ENCODE measurements at places on chromosomes 16 and 17.

DNA sequence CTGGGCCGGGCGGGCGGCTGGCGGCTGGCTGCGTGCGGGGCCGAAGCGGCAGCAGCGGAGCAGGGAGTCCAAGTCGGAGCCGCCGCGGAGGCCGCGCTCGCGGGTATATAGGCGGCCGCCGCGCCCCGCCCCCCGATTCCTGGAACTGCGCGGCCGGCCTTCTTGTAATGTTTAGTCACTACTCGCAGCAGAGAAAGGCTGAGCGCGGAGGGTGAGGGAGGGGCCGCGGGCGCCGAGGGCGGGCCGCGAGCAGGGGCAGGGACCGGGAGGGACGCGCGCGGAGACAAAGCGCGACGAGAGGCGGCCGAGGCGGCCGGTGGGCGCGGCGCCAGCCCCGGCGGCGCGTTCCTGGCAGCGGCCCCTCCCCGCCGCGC is at the start of gene SOCS3:
SOCS3 (minus strand) TSS at position 81 of the 374 bp plus-strand sequence. CDS start 982 bp downstream, outside the sequence.
- peak; percentile 77 for DNase-seq

DNA sequence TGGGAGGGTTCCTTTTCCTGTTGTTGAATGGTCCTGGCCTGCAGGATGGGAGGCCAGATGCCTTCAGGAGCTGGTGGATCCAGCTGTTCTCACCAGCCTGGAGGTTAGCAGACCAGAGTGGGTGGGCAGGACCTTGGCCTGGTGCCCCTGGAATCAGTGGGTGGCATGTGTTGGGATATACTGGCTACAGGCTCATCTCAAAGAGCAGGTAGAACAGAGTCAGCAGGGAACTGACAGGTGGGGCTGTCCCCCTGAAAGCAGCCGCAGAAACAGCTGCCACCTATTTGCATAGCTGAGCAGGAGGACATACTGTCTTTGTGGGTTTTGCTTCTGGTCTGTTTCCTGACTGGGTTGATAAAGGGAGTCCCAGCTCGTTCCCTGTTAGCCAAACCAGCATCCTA is 144.1 kb downstream of the RAB11FIP4 start:
- DNase-seq: peak; percentile 86

GRCh38 chr16:76653390-76654026 is 376.3 kb downstream of the CNTNAP4 start:
- no peak for DNase-seq

DNA sequence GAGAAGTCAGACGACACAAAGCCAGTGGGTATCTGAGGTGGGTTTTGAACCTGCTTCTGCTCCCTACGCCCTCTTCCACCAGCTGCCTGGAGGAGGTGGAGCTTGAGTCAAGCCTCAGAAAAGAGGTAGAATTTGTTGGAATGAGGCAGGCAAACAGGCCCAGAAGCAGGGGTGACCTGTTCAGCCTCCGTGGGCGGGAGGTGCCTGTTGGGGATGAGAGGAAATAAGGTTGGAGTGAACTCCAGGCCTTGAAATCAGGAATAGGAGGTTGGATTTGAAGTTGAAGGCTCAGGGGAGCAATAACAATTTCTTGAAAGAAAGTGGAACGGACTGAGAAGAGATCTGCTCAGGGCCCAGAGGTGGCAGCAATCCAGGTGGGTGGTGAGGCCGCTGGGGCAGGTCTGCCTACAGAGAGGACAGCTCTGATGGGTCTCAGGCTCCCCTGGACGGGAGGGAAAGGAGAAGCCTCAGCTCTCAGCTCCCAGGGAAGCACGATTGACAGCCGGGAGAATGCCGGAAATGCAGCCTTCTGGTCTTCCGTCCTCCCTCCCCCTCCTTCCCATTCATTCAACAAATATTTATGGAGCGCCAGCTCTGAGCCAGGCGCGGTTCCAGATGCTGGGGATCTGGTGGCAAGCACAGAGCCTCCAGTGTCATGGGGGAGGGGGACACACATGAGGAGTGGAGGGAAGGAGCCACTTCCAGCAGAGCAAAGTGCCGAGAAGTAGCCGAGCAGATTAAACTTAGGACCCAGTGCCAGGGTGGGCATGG is 61.9 kb upstream of the CIBAR2 start:
- no peak for DNase-seq

GRCh38 chr16:1088295-1089170 is 7.5 kb downstream of the C1QTNF8 start:
- DNase-seq: no peak

DNA sequence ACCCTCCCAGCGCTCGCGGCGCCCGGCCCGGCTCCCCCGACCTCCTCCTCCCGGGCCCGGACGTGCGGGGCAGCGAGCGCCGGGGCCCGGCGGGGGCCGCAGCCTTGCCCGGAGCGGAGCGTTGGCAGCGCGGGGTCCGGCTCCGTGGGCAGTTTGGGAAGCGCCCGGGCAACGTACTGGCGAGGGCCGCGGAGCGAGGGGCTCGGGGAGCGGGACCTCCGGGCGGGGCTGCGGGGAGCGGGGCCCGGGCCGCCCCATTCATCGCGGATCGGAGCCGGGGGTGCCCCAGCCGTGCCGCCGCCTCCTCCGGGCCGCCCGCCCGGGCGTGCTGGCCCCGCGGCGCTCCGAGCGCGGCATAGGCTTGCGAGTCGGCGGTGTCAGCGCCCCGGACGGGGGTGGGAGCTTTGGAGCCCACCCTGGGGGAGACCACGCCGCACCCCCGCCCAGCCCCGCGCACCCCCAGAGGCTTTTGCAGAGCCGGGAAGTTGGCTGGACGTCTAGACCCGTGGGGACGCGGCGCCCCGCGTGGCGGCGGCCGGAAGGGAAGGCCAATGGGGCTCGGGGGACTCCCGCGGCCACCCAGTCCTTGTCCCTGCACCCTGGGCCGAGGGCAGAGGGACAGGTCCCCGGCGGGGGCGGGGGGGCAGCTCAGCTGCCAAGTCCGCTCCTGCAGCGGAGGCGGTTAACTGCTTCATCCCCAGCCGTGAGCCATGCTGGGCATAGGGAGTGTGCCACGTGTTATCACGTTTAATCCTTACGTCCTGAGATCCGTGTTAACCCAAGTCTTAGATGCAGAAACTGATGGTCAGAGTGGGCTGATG is 852 bp downstream of the ZNF469 start:
- DNase-seq: no peak

GRCh38 chr17:10013365-10014112 is 108.5 kb upstream of the RCVRN start:
- DNase-seq: no peak

- DNase-seq: no peak
These were observed 5.2 kb upstream of the GUCY2D start for GRCh38 chr17:7997186-7997585.

DNA sequence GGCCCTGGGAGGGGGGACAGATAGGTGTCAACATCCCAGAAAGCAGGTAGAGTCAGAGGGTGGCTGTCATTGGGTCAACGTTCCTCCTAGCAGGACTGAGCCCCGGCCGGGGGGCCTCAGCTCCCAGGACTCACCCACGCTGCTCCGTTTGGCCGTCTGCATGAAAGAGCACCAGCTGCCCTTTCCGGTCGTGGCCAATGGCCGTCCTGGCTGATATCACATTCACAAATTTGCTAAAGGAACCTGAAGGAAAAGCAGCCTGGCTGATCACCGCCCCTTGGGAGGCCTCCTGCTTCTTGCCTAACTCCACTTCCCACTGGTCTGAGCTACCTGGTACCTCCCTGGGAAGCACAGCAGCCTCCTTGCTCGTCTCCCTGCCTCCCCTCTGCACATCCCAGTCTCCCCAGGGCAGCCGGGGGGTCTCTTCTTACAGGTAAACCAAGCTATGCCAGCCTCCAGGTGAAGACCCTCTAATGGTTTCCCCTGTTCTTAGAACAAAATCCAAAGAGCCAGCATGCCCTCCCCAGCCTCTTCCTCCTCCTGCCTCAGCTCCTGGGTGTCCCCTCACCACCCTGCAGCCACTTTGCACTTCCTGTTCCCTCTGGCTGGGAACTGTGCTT is 3.4 kb downstream of the NAGPA start:
- no peak for DNase-seq

GRCh38 chr16:30032083-30032819 is 1.2 kb upstream of the TLCD3B start:
- peak; percentile 71 for DNase-seq

GRCh38 chr16:66306366-66307150 is 59.9 kb upstream of the CDH5 start:
- no peak for DNase-seq

DNA sequence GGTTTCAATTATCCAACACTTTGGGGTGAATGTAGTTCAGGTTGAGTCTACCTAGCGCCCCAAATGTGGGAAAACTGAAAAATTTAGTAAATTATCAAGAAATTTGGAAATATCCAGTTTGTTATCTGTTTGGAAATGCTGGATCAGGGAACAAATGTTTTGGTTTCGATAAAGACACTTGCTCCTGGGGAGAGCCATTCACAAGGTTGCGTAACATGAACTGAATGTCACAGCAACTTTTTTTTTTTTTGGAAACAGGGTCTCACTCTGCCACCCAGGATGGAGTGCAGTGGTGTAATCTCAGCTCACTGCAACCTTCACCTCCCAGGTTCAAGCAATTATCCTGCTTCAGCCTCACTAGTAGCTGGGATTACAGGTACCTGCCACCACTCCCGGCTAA is 286.4 kb downstream of the GRIN2A start:
- no peak for DNase-seq

GRCh38 chr17:41521574-41522261 is 3.0 kb upstream of the KRT15 start:
- DNase-seq: no peak

GRCh38 chr17:77887464-77888241 is 70.8 kb upstream of the TNRC6C start:
- peak; percentile 38 for DNase-seq

GRCh38 chr16:11613381-11614303 is 26.9 kb upstream of the LITAF start:
- DNase-seq: no peak

DNA sequence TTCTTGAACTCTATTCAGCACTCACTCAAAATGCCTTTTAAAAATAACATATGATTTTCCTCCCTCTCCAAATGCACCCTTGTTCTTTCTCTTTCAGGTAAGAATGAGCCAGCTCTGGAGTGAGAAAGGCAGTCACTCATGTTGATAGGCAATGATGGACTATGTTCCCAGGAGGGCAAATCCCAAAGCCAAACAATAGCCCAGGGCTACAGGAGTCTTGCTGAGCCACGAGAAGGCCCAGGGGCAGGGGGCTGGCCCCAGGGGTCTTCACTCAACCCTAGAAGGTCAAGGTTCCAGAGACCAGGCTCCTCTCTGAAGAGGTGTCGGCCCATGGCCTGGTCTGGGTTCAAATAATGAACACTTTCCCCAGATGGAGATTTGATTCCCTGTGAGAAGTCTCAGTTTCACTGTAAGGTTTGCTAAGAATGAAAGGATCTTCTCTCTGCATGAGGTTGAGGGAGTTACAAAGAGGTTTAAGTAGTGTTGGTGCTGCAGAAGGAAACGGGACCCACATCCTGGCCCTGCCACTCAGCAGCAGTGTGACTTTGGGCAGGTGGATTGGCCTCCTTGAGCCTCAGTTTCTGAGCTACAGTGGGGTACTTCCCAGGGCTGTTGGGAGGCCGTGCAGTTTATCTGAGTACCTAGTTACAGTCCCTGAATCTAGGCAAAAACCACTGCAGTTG is 49.0 kb downstream of the RTN4RL1 start:
- no peak for DNase-seq

- peak; percentile 31 for DNase-seq
These were observed 27.3 kb downstream of the KDM8 start for GRCh38 chr16:27230562-27231001.

DNA sequence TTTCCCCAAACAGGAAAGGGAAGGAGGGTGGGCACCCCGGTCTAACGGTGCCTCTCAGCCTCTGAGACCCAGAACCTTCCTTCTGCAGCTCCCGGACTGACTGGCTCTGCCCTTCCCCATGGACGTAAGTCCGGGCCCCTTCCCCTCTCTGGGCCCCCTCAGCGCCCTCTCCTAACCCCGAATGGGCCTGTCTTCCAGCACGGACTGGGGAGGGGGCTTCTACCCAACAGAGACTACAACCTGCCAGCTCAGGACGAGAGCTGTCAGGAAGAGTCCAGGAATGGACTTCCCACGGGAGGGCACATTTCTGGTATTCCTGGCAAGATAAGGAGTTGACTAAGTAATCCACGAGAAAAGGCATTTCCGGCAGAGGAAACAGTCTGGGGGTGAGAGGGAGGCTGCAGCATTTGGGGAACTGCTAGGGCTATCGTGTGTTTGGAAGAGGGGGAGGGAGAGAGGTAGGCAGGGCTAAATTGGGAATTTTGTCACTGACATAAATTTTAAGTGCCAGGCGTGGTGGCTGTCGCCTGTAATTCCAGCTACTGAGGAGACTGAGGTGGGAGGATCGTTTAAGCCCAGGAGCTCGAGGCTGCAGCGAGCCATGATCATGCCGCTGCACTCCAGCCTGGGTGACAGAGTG is 12.1 kb upstream of the ALDOA start:
- DNase-seq: no peak

- DNase-seq: no peak
These were observed 3.3 kb upstream of the AXIN2 start for GRCh38 chr17:65564793-65565192.

DNA sequence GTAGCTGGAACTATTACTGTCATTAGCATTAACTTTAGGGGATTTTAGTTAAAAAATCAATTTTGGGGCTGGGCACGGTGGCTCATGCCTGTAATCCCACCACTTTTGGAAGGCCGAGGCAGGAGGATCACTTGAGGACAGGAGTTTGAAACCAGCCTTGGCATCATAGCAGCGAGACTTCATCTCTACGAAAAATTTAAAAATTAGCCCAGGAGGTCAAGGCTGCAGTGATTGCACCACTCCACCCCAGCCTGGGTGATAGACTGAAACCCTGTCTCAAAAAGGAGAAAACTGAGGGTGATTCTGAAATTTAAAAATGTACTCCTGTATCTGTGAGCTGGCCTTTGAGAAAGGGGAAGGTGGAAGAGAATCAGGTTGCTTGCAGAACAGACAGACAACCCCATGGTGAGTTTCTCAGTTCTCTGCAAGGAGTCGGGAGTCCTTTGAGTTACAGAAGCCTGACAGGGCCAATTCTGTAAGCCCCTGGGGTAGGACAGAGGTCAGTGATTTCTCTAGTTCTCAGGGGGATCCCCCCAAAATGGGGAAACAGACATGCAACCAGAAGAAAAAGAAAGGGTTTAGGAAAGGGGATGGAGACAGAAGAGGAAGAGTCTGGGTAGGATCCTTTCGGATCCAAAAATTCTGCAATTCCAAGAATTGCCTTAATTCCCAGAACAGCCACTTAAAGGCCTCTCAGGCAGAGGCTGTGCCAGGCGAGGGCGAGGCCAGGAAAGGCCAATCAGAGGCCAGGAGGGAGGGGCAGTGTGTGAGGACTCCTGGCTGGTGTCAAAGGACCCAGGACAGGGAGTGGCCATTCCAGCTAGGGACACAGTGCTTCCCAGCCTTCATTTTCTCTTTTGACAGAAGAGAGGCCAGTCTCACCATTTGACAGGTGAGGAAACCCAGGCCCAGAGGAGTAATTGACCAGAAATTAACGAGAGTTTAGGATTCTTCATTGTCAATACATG is 6.7 kb downstream of the NUPR1 start:
- DNase-seq: no peak

- DNase-seq: no peak
These were observed 39.1 kb downstream of the CCDC57 start for GRCh38 chr17:82173351-82174041.

GRCh38 chr16:89656435-89657121 is 930 bp downstream of the CHMP1A start:
- no peak for DNase-seq

All from germinal center (tissue), 1 donor.